ENCODE measurements at places on chromosomes 4 and X.

- no peaks in the 10 kb centered on the region for H3K27me3 ChIP-seq
- H3K36me3 ChIP-seq, result no peaks in the 10 kb centered on the region
- no peak overlapping the region for H3K27ac ChIP-seq
- no peak for DNase-seq
- H3K4me3 ChIP-seq, result no peak overlapping the region
Measured at GRCh38 chr4:7218686-7219085, 26.3 kb downstream of the SORCS2 start.

DNA sequence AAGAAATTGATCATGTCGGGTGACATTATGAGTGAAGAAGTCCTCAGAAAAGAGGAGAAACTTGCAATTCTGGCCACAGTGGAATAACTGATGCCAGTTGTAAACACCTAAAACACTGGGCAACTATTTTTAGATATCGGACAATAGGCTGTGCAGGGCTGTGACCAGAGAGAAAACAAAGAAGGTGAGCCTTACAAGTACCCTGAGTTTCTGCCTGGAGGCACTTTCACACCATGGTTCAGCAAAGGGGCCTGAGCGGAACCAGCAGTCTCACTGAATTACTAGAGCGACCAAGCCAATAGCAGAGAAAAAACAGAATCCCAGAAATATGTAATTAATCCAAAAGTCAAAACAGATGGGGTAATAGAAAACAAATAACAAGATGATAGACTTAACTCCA lies 11.2 kb downstream of the IRAK1 start:
- H3K36me3 ChIP-seq, result peaks cover 13% of the 10 kb centered on the region
- no peaks in the 10 kb centered on the region for H3K4me1 ChIP-seq
- no peak overlapping the region for H3K27ac ChIP-seq

GRCh38 chr4:185852961-185853360 lies 41.0 kb upstream of the SORBS2 start:
- H3K4me3 ChIP-seq, result no peak overlapping the region
- no peak overlapping the region for H3K27ac ChIP-seq
- no peak for DNase-seq
- H3K27me3 ChIP-seq, result no peaks in the 10 kb centered on the region

DNA sequence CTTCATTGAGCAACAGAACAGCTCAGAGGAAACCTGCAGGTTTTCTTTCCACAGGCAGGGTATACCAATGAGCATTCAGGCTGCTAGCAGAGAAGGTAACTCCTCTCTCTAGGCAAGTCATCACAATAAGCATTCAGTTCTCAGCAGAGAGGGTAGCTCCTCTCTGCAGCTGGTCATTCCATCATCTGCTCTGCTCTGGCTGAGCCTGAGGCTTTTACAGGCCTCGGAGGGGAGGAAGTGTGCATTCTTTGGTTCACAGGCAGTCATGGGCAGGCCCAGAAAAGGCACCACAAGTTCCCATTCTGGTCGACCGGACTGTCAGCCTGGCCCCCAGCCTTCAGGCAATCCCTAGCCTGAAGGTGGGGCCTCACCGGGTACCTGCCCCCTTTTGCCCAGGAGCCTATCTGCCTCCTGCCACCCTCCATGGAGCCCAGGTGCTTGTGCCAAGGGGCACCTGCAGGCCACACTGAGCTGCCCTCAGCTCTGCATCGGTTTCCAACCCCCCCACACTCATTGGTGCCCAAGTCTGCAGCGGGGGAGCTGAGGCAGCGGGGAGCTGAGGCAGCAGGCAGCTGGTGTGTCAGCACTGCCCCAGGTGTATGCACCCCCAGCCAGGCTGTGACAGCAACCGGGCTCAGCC lies 83.1 kb downstream of the PRDM5 start:
- no peak for DNase-seq
- no peak overlapping the region for H3K27ac ChIP-seq
- H3K27me3 ChIP-seq, result no peaks in the 10 kb centered on the region
- H3K36me3 ChIP-seq, result peaks cover 5% of the 10 kb centered on the region

DNA sequence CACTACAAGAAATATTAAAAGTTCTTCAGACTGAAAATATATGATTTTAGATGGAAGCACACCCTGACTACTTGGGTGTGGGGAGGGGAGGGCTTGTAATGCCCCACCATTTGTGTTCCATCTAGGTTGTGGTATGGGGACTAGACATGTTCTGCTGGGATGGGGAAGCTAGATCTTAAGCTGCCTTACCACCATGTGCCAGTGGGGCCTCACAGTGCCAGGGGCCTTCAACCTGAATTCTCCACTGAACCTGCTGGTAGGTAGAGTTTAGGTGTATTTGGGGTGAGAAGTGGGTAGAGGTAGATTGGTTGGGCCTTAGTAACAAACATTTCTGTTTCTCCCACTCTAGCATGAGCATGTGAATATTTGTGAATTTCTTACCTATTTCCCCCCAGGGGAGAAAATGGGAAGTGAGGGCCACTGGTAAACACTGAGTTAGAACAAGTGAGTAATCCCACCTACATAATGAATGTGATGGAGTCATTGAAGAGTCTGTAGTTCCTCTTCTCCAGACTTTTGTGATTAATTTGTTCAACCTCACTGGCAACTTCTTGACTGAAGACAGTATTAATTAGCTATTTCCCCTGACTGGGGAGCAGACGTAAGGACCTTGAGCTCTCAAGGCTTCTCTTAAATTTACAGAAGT lies 44.0 kb downstream of the BRCC3 start:
- peaks cover 26% of the 10 kb centered on the region for H3K36me3 ChIP-seq
- no peak for DNase-seq
- no peak overlapping the region for H3K4me3 ChIP-seq
- H3K27ac ChIP-seq, result no peak overlapping the region

DNA sequence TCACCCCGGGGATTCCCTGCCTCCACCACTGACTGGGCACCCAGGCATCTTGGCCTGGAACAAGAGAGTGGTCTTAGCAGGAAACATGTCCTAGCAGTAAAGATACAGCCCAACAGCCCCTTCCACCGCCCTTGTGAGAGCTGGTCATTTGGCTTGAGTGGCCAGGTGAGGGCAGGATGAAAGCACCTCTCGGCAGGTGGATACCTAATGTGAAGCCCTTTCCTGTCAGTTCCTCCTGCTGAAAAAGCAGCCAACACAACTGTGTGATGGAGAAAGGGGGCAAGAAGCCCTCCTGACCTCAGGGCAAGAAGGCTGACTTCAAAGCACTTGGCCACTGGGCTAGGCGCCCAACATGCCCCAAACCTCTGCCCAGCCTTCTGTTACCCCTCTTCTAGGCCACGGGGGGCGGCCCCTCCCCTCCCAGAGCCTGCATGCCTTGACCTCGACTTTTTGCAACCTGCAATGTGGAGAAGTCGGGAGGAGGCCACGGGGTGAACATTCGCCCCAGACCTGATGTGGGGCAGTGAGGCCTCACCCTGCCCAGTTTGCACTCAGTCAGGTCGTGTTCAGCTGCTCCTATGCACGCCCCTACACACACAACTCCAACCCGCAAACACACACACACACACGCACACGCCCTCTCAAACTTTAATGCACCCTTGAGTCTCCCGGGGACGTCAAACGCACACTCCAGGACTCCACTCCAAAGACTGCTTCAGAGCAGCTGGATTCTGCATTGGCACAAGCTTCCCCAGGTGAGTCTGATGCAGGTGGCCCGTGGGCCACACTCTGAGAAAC lies 1.1 kb downstream of the LGI2 start:
- H3K4me1 ChIP-seq, result peaks cover 37% of the 10 kb centered on the region
- H3K4me3 ChIP-seq, result peak overlapping the region; percentile 68
- H3K27me3 ChIP-seq, result no peaks in the 10 kb centered on the region
- no peak for DNase-seq
- H3K27ac ChIP-seq, result peak overlapping the region; percentile 52
- peaks cover 14% of the 10 kb centered on the region for H3K36me3 ChIP-seq

- no peaks in the 10 kb centered on the region for H3K36me3 ChIP-seq
- H3K27ac ChIP-seq, result no peak overlapping the region
- H3K4me3 ChIP-seq, result no peak overlapping the region
- H3K4me1 ChIP-seq, result no peaks in the 10 kb centered on the region
- DNase-seq, result no peak
Measured at GRCh38 chr4:168449719-168450452, 30.4 kb downstream of the DDX60L start.

GRCh38 chr4:184815046-184815877 lies 10.5 kb downstream of the ACSL1 start:
- DNase-seq, result no peak
- H3K36me3 ChIP-seq, result no peaks in the 10 kb centered on the region
- H3K4me3 ChIP-seq, result no peak overlapping the region
- peaks cover 54% of the 10 kb centered on the region for H3K4me1 ChIP-seq
- H3K27ac ChIP-seq, result peak overlapping the region; percentile 45

DNA sequence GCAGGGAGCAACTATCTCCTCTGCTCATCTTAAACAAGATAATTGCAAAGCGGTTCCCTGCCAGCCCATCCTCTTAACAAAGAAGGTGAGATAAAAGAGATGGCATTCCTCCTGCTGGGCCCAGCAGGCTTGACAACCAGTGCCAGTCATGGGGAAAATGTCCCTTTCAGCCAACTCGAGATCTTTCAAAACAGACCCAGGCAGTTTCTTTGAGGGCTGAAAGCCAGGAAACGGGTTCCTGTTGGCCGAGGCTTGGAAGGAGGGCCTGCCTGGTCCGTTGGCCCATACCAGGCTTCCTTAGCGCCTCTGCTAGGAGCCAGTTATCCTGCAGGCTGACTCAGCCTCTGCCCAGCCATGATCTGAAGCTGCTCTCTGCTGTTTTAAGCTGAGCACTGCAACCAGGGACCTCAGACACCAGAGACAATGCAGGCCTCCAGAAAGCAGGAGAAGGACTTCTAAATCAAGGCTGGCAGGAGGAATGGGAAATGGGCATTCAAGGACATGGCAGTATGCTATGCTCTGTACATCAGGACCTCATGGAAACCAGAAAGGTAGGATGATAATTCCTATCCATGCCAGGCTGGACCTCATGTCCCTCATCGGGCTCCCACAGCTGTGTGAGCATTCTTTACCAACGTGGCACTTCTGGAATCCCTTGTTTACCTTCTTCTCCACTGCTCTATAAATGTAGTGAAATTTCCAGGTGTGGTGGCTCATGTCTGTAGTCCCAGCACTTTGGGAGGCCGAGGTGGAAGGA lies 42.4 kb upstream of the SLC2A9 start:
- H3K27me3 ChIP-seq, result no peaks in the 10 kb centered on the region
- H3K27ac ChIP-seq, result peak overlapping the region; percentile 51
- H3K36me3 ChIP-seq, result peaks cover 3% of the 10 kb centered on the region
- DNase-seq, result no peak

GRCh38 chrX:105820247-105820646 lies 2.1 kb upstream of the NRK start:
- DNase-seq, result no peak
- H3K27me3 ChIP-seq, result no peaks in the 10 kb centered on the region
- no peak overlapping the region for H3K27ac ChIP-seq

DNA sequence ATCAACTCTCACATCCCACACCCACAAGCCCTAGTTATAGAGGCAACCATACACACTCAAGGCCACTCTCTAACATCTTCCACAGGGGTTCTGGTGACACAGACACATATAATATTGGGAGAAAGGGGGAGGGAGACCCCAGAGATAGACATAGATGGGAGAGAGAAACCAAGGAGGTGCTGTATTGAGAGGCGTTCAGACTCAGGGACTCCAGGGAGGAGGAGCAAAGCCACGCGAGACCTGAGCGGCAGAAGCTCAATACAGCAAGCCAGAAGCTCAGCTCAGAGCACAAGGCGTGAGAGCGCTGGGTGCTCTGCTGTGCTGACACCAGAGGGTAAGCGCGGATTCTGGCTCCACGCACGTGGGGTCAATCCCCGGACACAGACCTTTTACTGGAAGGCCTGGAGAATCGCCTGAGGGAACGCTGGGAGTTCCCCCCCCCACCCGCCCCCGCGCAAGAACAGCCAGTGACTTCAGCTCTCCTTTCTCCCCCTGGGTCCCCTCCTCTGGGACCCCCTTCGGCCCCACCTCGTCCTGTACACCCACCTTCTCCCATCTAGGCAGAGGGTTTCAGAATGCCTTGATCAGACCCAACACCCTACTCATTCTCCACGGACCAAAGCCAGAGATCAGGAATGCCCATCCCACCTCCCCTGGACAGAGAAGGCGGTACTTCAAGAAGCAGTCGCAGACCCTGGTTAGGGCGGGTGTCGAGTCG lies 8.7 kb downstream of the MSX1 start:
- no peaks in the 10 kb centered on the region for H3K36me3 ChIP-seq
- peaks cover 67% of the 10 kb centered on the region for H3K4me1 ChIP-seq
- peaks cover 91% of the 10 kb centered on the region for H3K27me3 ChIP-seq
- DNase-seq, result no peak

DNA sequence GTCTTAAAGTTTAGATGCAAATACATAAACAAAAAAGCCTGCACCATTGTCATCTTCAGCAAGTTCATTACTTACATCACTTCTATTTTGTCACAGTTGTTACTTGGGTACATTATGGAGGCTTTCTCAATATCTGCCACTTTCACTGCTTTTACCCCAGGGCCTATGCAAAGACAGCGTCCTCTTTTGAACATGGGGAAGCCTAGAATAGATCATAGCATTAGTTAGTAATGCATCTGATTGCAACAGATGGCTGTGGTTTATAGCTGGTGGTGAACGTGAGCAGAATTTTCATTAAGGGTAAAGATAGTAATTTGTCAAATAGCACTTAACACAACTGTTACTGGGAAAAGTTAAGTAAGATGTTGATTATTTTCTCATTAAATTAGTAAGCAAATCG lies 729 bp downstream of the CXCL11 start:
- H3K4me1 ChIP-seq, result no peaks in the 10 kb centered on the region
- no peaks in the 10 kb centered on the region for H3K27me3 ChIP-seq
- DNase-seq, result no peak
- H3K36me3 ChIP-seq, result no peaks in the 10 kb centered on the region
